ENCODE measurements at places on chromosomes 4 and X.

DNA sequence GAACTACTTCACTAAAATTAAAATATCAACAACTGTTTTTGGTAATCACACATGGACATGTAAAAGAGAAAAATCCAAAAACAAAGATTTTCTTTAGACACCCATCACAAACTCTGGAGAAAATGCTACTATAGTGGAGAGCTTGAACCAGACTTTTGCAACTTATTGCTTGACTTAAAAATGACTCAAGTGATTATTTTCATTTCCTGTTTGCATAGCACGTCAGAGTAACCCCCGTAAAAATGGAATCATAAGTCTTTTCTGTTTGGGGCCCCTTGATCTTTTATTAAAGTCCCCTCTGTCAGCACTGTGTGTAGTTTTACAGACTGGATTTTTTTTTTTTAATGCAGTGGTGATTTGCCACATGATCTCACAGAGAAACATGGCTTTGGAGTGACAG lies 79.5 kb downstream of the PRKG2 start:
- no peak for DNase-seq

DNA sequence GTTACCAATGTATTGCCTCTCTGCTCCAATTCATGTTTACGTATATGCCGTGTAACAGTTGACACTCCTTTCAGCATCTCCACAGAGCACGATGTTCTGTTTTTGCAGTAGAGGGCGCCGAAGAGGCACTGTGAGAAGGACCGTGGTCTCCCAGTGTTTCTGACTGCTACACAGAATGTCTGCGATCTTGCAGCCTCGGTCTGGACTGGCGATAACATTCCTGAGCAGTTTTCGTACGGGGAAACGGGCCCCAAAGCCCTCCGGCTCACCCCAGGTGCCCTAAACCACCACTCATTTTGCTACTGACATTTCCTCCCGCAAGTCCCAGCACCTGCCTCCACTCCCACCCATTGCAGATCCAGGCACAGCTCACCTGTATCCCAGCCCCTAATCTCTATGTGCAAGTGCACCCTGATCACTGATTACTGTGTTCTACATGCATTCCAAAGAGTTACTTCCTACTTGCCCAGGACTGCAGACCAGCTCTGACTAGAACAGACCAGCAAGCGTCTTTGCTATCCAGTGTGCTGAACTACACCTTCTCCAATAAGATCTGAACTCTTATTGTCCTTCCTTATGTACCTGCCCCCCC lies 12.4 kb upstream of the NFXL1 start:
- DNase-seq, result peak; percentile 4

DNA sequence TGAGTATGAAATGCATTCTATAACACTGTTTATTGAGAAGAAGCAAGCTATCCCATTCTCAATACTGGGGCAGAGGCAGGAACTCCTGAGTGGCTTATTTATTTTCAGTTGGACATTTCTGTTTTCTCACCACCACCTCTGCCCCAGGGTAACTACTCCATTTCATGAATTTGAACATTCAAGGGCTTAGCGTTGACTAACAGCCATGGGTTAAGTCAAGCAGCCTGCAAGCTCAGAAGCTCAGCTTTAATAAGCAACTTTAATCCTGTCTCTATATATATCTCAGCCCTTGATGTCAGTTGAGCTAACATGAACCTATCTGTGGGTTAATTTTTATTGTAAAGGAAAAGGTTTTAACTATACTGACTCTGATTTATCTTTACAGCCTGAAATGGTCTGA lies 93.8 kb downstream of the MBNL3 start:
- no peak for DNase-seq

- no peak for DNase-seq
Measured at GRCh38 chr4:145546175-145546915, 64.7 kb downstream of the SMAD1 start.

DNA sequence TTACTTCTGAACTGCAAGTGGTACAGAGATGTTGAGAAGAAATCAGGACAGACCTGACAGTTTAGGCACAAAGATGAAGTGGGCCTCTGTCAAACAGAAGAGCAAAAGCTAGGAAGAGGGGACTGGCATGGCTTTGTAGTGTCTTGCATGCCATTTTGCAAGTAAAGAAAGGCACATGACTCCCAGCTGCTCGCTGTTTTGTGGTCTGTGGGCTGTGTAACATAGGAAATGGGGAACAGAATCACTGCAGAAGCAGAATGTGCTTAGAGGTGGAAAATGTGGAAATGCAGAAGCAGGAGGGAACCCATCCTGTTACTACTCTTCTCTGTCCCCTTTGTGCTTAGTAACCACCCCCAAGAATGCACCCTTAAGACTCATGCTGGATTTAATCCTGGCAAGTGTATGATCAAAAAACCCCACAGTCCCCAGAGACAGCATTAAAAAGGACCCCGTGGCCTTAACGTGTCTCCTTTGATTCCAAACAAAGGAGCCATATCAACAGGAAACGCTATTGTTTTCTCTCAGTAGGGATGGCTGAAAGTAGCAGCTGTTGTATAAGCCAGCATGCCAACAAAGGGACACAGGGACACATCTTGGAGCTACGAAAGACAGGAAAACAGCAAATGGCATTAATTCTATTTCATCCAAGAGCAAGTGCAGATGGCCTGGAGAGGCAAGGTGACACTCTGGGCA lies 177.6 kb upstream of the GLRA2 start:
- no peak for DNase-seq

DNA sequence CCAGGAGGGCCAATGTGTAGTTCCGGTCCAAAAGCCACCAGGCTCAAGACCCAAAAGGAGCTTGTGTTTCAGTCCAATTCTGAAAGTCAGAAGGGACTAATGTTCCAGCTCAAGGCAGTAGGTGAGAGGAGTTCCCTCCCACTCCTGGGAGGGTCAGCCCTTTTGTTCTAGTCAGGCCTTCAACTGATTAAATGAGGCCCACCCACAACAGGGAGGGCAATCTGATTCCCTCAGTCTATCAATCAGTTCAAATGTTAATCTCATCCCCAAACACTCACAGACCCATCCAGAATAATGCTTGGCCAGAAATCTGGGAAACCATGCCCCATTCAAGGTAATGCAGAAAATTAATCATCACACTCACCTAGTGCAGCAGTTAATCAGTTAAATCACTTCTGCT lies 35.8 kb upstream of the RASGEF1B start:
- DNase-seq, result no peak

- DNase-seq, result no peak
Measured at GRCh38 chr4:37999000-37999716, 39.0 kb downstream of the PTTG2 start.

GRCh38 chr4:65071564-65071963 lies 598.7 kb downstream of the EPHA5 start:
- DNase-seq, result no peak

DNA sequence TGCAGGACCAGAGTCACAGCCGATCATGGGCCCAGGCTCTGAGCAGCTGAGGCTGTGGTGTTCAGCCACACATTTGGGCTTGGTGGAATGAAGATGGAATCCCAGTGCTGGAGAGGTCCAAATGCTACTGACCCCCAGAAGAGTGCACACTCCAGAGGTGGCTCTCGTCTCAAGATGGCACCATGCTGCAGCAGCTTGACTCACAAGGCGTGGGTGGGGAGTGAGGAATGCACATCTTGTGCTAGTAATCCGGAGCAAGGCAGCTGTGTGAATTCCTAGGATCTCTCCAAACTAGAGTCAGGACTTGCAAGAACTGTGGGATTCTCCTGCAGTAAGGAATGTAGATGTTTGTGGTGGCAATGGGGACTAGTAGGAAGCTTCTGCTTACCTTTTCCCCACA lies 28.7 kb downstream of the RAB28 start:
- DNase-seq, result no peak

DNA sequence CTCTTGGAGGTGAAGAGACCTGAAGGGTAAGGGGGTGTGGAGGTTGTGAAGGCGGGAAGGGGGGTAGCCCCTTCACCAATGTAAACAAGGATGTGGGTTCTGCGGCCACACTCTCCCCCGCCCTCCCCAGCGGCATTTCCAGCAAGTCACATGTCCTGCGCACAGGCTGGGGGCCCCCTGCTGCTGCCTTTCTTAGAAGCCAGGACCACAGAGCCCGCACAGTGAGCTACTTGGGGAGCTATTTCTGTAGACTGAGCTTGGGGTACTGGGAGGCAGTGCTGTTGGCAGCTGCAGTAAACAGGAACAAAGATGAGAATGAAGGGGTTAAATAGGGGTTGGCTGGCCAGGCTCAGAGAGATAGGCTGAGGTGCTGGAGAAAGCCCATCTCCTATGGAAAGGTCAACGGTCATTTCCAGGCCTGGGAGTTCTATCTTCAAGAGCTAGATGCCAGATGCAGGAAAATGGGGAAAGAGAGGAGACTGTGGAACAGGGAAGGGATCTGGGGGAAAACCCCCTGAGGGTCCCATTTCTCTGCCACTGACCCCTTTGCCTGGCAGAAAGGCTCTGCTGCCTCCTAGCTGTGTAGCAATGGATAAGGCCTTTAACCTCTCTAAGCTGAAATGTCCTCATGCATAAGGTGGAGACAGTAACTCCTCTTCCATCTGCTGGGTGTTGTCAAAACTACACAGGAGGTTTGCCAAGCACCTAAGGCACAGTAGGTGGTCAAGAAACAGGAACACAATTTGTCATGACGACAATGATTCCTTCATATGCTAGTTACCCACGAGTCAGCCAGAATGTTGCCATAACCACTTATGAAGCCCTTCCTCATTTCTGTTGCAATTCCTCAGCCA lies 18.5 kb upstream of the PIM2 start:
- DNase-seq, result no peak

- no peak for DNase-seq
Measured at GRCh38 chr4:85776096-85776495, 301.1 kb downstream of the ARHGAP24 start.

GRCh38 chrX:107878106-107878505 lies 52.4 kb downstream of the MID2 start:
- DNase-seq, result no peak

GRCh38 chrX:56222473-56223000 lies 9.6 kb upstream of the KLF8 start:
- no peak for DNase-seq

GRCh38 chr4:48862661-48863060 lies 31.8 kb downstream of the OCIAD1 start:
- DNase-seq, result no peak

GRCh38 chrX:9995855-9996339 lies 28.7 kb downstream of the CLDN34 start:
- DNase-seq, result no peak

- no peak for DNase-seq
Measured at GRCh38 chrX:31057691-31058090, 14.2 kb downstream of the FTHL17 start.

DNA sequence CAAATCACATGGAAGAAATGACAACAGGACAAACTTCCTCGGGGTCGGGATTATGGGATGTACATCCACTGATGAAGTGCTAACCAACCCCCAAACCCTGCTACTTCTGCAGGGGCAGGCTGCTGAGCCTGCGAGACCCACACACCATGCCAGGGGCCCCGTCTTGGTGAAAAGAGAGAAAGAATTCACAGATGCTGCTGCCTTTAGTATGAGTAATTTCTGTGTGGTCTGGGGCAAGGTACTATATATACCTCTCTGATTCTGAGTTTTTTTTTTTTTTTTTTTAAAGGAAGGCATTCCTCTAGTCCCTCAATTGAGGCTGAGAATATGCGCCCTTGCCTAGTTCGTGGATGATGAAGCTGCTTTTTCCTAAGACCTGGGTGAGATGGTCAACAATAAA lies 24.8 kb downstream of the PDHA1 start:
- no peak for DNase-seq

- DNase-seq, result no peak
Measured at GRCh38 chr4:159296061-159296460, 193.2 kb downstream of the RAPGEF2 start.

- no peak for DNase-seq
Measured at GRCh38 chrX:153400146-153401132, 711 bp downstream of the PNMA6E start.

DNA sequence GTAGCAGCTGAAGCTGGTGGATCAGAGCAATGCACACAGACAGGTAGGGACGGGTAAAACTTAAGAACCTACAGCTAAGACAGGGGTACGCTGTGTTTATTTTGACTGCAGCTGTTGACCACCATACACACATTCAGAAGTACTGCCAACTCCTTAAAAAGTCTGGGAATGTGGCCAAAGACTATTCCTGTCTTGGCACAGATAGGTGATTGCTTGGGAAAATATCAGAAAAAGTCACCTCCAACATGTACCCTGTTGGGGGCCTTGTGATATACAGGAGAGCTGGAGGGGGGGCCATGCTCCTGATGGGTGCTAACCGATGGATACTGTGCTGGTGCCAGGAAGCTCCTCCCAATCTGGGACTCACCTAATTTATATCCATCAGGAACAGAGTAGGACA lies 121.2 kb downstream of the VCX2 start:
- no peak for DNase-seq

GRCh38 chrX:40471965-40472648 lies 108.7 kb upstream of the ATP6AP2 start:
- no peak for DNase-seq

- DNase-seq, result no peak
Measured at GRCh38 chr4:188783606-188784160, 644.4 kb downstream of the TRIML1 start.

DNA sequence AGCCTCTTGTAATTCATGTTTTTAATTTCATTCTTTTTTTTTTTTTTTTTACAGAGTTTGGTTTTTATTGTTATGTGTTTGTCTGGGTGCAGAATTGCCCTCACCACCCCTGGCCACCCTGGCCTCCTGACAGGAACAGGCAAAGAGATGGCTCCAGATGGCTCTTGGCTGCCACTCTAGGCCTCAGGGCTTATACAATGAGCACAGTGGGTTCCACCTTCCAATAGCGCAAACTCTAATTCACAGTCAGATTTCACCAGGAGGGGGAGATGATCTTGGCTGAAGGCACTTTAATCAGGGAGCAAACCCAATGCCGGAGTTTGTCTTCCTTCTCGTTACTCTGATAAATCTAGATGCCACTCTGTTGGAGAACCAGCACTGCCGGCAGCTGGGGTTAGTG lies 24.8 kb downstream of the CPE start:
- DNase-seq, result no peak

DNA sequence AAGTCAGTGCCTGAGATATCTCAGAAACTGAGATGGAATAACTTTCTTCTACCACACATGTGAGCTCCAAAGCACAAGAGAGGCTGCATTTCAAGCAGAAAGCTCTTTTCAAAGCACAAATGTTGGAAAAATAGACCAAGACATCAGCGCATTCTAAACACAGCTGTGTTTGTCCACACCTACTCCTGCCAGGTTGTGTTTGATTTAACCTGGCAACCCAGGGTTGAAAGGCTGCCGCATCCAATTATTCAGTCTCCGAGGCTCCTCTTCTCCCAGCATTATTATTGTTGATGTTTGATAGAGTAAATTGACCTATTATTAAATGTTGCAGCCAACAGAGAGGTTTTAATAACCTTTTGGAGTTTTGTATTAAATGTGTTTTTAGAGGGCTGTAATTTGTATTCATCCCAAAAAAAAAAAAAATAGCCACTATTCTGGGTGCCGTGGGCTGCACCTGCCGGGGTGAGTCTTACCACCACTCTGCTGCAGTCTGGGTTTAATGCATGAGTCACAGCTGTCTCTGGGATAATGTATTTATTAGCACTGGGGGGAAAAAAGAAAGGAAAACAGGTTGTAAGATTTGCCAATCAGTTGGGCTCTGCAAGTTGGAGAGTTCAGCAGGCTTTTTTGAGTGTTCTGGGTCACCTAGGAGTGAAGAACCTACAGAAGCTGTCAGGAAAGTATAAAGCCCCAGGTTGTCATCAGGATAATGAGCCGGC lies 105.2 kb upstream of the NOCT start:
- no peak for DNase-seq
